Right forelimb (tissue), 1 donor: ENCODE measurements at places on chromosomes 16 and 17.

DNA sequence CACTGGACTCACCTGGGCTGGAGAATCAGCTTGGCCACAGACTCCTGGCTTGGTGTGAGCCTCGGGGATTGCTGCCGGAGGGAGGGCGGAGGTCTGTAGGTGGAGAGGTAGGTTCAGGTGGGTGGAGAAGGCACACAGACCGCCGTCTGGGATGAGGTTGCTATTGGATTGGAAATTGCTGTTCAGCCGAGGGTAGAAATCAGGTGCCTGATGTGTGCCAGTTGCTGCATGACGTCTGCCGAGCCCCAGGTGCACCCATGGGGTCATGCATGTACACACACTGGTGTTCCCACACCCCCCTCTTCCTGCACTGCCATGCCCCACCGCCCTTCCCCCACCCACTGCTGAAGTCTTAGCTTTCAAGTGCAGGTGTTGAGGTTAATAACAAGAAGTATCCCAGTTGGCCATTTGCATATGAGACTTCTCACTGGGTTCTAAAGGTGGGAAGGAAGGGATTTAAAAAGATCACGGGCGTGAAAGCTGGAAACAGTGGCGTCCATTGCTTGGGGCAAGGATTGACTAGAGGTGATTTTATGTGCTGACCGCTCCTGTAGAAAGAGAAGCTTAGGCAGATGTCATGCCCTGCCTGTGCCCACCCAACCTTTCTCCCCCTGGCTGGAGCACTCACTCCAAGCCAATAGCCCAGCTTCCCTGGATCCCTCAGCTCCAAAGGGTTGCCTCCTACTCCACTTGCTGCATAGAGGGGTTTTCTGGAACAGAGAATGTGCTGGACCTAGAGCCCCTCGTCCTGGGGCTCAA is 193.6 kb downstream of the CCDC182 start:
- DNase-seq = no peak

- no peak for DNase-seq
Measured at GRCh38 chr17:71071837-71072236, 902.5 kb downstream of the KCNJ2 start.

DNA sequence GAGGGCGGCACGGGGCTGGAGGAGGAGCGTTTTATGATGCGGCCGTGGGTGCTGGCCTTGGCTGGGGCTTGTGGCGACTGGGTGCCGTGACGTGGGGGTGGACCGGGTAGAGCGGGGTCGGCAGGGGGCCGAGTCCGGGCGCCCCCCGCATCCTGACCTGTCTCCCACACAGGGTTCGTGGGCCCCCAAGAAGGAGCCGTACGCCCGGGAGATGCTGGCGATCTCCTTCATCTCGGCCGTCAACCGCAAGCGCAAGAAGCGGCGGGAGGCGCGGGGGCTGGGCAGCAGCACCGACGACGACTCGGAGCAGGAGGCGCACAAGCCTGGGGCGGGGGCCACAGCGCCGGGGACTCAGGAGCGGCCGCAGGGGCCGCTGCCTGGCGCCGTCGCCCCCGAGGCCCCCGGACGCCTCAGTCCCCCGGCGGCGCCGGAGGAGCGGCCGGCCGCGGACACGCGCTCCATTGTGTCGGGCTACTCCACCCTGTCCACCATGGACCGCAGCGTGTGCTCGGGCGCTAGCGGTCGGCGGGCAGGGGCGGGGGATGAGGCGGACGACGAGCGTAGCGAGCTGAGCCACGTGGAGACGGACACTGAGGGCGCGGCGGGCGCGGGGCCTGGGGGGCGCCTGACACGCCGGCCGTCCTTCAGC is 81.6 kb downstream of the ARHGAP23 start:
- no peak for DNase-seq

DNA sequence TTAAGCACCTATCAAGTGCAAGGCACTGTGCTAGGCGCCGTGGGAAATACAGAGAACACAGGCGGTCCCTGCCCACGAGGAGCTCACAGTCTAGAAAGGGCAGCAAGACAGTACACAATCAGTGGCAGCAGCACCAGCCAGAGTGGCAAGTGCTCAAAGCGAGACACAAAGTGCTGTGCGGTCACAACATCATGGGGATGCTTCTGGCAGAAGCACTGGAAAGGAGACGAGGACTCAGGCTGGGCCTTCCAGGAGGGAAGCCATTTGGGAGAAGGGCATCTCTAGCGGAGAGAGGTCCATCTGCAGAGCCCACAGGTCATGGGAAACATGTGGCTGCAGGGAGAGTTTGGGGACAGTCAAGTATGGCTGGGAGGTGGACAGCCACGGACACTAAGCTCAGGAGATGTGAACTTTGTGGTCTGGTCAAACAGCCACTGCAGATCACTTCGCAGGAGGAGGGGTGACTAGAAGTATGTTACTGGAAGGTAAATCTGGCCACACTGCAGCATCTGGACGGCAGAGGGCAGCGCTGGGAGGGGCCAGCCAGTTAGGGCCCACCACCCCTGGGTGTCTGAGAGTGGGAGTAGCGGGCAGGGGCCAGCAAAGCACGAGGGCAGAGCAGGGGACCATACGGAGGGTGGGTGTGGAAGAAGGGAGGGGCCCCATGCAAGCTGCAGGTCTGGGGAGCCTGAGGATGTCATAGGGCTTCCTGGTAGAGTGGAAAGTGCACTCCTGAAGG is 71.1 kb downstream of the N4BP1 start:
- DNase-seq = no peak

DNA sequence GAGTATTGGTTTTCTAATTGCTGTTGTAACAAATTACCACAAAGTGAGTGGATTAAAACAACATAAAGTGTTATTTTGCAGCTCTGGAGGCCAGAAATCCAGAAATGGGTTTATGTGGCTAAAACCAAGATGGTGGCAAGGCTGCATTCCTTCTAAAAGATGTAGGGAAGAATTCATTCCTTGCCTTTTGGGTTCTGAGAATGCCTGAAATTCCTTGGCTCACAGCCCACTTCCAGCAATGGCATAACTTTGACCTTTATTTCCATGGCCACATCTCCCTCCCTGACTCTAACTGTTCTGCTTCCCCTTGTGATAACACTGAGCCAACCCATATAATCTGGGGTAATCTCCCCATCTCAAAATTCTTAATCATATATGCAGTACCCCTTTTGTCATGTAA is 269.6 kb upstream of the RPL38 start:
- no peak for DNase-seq

DNA sequence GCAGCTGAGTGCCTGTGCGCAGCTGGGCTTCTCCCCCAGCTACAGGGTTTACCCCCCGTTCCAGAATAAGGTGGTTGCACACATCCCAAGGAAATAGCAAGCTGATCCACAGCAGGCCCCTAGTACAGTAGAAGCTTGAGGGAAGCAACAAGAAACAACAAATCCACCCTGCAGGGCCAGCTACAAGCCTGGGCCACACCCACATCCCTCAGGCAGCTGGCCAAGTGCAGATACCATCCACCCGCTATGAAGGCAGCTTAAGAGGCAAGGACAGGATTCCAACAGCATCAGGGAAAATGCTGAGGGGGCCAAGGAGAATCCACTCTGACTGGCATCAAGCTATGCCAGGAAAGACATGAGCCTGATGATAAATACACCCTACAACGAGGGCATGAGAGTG is 66.9 kb upstream of the RCVRN start:
- DNase-seq = peak; percentile 76

GRCh38 chr17:15957206-15957605 is 12.3 kb downstream of the ADORA2B start:
- DNase-seq = no peak

- DNase-seq = no peak
Measured at GRCh38 chr17:77646046-77646430, 312.5 kb upstream of the TNRC6C start.
